Neuronal stem cell (in vitro differentiated cells): ENCODE measurements at places on chromosomes 11 and 22.

GRCh38 chr11:29435421-29435820, 581.4 kb downstream of the KCNA4 start:
- no peak for DNase-seq

GRCh38 chr22:30005213-30005857, 74.9 kb upstream of the HORMAD2 start:
- DNase-seq, result peak; percentile 74

- DNase-seq, result no peak
Observed at GRCh38 chr11:43574949-43575912, 105.3 kb upstream of the HSD17B12 start.

- no peak for DNase-seq
Observed at GRCh38 chr11:9868641-9869040, 204.8 kb downstream of the SWAP70 start.

- no peak for DNase-seq
Observed at GRCh38 chr11:126924376-126925040, 76.1 kb downstream of the KIRREL3 start.

- DNase-seq, result no peak
Observed at GRCh38 chr11:6596239-6596877, 7.1 kb downstream of the RRP8 start.

DNA sequence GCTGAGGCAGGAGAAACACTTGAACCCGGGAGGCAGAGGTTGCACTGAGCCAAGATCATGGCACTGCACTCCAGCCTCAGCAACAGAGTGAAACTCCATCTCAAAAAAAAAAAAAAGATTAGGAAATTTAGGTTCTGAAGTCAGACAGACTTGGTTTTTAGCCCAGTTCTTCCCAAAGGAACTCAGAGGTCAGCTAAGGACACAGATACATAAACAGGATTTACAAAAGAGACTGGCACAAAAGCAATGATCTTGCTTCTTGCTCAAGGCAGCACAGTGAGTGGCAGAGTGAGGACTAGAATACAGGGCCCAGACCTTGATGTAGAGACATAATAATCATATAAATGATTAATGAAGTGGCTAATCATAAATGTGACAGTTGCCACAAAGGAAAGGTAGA, 25.4 kb upstream of the RRAS2 start:
- DNase-seq, result no peak

DNA sequence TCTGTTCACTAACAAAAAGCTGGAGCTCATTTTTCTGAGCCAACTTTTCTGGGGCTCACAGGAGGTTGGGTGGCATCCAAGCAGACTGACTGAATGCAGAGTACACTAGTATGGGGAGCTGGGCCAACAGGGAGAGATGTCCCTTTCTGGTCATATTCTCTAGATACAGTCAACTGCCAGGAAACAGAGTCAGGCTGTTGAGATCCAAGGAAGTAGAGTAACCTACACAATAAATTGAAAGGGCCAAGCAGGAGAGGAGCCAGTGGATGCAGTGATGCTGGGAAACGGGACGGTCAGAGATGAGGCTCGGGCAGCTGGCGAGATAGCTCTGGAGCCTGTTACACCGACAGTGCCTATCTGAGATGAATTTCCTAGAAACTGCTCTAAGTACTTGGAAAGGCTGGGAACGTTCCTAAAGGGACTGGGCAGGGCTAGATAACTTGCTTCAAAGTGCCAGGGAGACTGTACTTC, 71.1 kb downstream of the LARGE2 start:
- no peak for DNase-seq

- no peak for DNase-seq
Observed at GRCh38 chr11:27173545-27173944, 132.9 kb downstream of the BBOX1 start.

DNA sequence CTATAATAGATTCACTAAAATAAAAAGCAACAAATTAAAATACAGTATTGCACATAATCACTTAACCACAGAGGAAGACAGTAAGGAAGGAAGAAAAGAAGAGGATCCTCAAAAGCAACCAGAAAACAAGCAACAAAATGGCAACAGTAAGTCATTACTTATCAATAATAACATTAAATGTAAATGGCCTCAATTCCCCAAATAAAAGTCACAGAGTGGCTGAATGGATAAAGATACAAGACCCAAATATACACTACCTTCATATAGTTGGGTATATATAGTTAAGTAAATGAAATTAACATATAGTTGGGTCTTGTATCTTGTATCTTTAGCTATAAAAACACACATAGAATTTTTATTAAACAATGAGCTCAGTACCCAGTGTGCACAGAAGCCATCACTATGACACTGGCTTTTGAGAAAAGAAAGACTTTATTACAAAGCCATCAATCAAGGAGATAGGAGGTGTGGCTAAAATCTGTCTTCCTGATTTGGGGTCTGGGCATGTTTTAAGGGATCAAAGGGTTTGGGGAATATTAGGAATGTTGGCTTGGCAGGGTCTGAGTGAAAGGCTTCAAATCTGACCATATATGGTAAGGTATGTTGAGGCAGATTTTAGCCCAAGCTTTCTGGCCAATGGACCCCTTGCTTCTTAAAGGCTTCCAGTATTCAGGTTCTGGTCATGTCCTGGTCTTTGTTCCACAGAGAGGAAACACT, 13.4 kb upstream of the GLYAT start:
- DNase-seq, result no peak

DNA sequence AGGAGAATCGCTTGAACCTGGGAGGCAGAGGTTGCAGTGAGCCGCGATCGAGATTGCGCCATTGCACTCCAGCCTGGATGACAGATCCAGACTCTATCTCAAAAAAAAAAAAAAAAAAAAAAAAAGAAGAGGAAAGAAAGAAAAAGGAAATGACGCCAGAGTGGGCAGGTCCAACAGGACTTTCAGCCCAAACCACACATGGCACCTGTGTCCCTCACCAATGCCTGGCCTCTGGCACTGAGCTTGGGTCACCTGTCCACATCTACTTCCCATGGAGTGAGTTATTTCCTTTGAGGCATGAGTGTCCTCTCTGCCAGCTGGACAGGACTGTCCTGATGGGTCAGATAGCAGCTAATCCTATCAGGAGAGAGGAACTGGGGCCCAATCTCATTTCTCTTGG, 15.2 kb upstream of the GCAT start:
- DNase-seq, result no peak

DNA sequence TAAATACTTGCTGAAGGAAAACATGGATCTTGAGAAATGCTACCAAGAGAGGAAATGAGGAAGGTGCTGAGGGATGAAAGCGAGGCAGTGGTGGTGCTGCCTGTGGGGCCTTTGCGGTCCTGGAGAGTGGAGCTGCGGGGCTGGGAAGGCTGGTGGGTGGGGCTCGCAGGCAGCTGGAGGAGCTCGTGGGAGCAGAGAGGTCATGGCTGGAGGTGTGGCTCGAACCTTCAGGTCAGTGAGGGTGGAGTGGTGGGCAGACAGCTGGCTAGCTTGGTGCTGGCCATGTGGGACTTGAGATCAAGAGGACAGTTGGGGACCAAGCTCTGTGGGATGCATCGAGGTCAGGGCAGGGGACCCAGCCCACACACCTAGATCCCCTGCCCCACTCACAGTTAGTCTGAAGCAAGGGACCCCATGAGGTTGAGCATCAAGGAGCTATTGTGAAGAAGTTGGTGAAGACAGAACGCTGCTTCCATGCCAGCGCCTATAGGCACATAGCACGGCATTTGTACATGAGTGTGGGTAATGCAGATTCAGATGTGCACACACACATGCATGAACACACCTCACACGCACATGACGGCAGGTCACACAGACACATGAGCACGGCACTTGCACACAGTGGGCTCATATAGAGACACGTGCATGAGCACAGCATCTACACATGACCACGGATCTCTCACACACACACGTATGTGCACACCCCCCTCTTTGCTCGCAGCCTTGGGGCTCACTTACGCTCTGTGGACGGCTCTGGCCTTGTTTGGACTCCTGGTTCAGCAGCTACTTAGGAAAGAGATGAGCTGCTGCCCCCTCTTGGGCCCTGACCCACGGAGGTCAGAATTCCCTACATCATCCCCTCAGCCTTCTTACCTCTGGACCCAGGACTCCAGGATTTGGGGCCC, 30.4 kb downstream of the SHANK3 start:
- DNase-seq, result no peak

DNA sequence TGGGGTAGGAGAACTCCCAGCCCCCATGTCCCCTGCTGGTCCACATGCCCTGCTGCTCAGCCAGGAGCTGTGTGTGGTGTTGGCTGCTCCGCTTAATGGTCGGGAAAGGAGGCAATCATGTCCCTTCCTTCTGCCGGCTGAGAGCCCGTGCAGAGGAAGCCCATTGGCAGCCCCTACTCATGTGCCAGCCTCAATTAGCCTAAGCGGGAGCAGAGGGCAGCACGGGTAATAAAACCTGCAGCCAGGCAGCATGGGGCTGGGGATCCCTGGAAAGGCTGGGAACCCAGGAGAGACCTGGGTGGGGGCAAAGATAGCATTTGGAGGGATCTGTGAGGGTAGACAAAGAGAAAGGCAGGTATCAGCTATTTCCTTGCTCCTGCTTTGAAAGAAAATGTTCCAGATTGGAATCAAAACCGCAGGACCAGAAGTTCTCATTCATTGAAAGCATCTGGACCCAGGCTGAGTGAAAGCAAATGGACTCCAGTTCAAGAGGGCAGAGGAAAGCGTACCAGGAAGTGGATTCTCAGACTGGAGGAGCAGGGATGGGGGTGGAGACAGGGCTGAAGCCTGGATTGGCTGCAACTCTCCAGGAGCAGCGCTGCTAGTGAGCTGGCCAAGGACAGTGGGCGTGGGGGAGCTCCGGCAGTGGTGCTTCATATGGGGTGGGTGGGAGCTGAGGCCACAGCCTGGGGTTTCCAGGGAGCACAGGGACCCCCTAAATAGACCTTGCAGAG, 103.4 kb upstream of the NECTIN1 start:
- DNase-seq, result no peak

DNA sequence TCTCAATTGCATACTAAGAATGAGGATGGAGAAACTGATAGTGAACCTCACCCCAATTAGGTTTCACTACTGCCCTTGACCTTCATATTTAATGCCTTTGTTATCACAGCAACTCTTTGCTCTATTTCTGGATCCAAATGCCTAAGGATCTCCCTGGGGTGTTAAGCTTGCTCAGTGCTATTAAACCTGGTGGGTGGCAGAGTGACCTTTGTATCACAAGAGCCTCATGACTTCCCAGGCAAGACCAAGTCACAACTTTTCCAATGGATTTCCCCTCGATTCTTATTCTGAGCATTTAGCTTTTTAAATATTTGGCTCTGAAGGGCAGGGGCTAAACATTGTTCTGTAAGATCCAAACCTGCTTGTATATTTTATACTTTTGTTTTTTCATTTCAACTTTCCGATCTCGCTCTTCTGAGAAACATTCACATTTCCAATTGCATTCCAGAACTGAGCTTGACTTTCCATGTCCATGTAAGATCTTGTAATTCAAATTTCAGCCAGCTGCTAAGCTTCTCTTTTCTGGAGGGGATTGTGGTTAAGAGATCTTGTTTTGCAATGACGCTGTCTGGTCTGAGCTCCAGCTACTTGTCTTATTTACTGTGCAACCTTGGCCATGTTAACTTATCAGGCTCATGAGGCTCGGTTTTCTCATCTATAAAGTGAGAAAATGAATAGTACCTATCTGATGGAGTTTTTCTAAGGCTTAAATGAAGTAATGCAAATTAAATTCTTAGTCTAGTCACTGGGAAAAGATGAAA, 6.4 kb upstream of the EHF start:
- DNase-seq, result no peak

GRCh38 chr22:46931414-46931813, 169.0 kb downstream of the TBC1D22A start:
- no peak for DNase-seq

DNA sequence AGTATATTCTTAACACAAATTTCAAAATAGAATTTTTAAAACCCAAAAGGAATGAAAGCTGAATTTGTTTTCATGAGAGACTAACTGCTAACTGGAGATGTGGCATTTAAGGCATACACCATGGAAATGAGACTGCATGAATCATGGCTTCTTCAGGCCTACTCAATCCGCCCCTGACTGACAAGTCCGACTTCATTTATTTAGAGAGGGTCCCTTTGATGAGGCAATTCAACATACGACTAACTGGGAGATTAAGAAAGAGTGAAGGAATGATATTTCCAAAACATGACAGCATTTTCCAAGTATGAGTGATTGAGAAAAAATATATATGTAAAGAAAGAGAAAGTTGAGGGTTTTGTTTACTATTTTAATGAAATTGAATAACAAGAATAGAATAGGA, 720.1 kb downstream of the DLG2 start:
- no peak for DNase-seq

- DNase-seq, result no peak
Observed at GRCh38 chr11:45538939-45539338, 126.5 kb downstream of the CHST1 start.

- DNase-seq, result no peak
Observed at GRCh38 chr11:86547727-86548126, 124.7 kb downstream of the ME3 start.

GRCh38 chr11:69836401-69836800, 17.2 kb upstream of the FGF3 start:
- no peak for DNase-seq

GRCh38 chr11:43989162-43989981, 46.9 kb downstream of the C11orf96 start:
- no peak for DNase-seq

GRCh38 chr11:129282634-129283033, 90.5 kb upstream of the ARHGAP32 start:
- no peak for DNase-seq

GRCh38 chr22:41976070-41976901, 7.0 kb downstream of the SEPTIN3 start:
- no peak for DNase-seq

DNA sequence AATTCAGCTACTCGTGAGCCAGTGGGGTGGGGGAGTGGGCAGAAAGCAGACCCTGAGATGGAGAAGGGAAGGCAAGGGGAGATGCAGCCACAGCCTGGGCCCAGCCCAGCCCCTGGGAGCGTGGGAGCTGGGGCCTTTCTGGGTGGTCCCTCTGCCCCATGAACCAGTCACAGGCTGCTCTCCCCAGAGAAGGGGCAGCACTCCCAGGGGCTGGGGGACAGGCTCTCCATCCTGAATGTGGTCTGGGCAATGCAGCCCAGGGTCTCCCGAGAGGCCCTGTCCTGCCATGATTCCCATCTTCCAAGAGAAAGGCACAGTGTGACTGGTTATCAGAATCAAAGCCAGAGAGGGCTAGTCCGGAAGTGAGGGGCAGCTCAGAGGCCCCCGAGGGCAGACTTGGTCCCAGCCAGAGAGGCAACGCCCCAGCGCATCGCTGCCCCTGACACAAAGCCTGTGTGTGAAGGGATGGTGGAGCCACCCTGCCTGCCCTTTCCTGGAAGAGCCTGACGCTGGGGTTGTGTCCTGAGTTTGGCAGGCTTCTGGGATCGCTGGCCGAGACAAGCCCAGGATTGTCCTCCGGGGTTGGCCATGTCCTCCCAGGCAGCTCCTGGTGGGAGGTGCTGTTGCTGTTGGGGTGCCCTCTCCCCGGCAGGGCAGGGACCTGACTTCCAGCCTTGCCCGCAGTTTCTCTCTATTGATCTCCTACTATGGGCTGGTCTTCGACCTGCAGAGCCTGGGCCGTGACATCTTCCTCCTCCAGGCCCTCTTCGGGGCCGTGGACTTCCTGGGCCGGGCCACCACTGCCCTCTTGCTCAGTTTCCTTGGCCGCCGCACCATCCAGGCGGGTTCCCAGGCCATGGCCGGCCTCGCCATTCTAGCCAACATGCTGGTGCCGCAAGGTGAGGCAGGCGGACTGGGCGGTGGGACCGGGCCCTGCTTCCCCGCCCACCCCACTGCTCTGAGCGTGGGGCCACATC, 23.8 kb upstream of the SLC22A12 start:
- no peak for DNase-seq

GRCh38 chr11:69320756-69321741, 27.1 kb downstream of the MYEOV start:
- no peak for DNase-seq
